SHP77 treated with DMSO at 0.1 percent for 48 hours (cell line): ENCODE measurements at places on chromosomes 4 and X.

- DNase-seq, result peak; percentile 6
Measured at GRCh38 chr4:80336582-80336981, 1.1 kb downstream of the CFAP299 start.

GRCh38 chr4:177485528-177485927 is 43.3 kb upstream of the AGA start:
- no peak for DNase-seq

GRCh38 chr4:141036786-141037185 is 96.5 kb downstream of the RNF150 start:
- no peak for DNase-seq

- no peak for DNase-seq
Measured at GRCh38 chrX:69155786-69156520, 9.3 kb downstream of the PJA1 start.

GRCh38 chrX:133251204-133251603 is 33.0 kb upstream of the TFDP3 start:
- no peak for DNase-seq

DNA sequence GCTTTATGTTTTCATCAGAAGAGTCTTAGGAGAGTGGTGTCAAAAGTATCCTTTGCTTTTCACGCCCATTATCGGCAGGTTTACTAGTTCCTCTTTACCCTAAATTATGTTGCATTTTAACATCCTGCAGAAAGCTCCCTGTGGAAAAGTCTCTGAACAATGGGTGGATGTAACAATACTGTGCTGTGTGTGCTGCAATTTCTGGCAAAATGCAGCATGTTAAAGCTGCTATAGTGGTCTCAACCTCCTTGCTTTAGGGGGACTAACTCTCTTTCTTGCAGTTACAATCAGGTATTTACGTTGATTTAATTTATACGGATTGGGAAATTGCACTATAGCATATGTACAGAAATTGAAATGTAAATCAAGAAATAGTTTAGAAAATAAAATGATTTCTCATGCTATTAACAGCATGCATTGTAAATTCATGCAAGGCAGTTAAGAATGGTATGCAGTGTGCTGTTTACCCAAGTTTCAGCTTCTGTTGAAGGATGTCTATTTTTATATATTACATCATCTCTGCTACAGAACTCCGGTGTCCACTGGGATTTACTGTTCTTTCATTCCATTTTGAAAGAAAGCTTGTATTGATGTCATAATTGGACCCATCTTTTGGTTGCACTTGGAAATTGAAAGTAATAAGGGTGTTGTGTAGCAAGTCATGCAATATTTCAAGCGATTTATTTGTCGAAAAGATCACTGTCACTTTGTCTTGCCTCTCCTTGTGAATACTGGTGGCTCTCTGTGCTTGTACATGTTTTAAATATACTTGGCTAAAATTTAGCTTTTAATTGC is 145.7 kb downstream of the RAPGEF2 start:
- peak; percentile 82 for DNase-seq

DNA sequence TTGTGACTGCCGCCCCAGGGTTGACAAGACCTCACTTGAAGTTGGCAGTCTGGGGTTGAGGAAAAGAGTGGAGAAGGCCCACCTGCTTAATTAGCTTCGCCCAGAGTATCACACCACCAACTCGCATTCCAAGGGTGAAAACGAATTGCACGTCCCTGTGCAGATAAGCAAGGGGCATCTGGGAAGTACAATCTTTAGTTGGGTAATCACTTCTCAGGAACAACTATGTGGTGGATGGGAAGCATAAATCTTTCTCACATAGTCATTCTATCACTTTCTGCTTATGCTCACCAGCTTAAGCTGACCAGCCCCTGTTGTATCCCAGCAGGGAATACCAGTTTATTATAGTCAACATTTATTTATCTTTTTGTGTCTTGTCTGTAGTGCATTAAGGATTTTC is 14.3 kb downstream of the SPCS3 start:
- no peak for DNase-seq

DNA sequence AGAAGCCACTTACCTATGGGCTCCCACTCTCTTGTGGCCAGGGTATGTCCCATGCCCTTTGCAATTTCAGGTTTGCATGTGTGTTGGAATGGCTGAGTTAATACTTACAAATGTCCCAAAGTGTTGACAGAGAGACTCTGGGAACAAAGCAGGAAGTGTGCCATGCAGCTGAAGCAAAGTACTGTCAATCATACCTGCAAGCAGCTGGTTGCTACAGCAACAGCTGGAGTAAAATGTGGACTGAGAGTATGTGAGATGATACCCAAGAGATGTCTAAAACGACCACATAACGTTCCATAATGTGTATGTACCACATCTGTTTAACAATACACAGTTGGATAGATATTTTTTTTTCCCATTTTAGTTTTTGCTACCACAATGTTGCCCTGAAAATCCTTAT is 82.8 kb upstream of the CAMK2D start:
- no peak for DNase-seq
